ENCODE measurements at places on chromosomes 6 and 20.

- no peak for DNase-seq
Observed at GRCh38 chr6:157713451-157714152, 109.4 kb upstream of the SNX9 start.

DNA sequence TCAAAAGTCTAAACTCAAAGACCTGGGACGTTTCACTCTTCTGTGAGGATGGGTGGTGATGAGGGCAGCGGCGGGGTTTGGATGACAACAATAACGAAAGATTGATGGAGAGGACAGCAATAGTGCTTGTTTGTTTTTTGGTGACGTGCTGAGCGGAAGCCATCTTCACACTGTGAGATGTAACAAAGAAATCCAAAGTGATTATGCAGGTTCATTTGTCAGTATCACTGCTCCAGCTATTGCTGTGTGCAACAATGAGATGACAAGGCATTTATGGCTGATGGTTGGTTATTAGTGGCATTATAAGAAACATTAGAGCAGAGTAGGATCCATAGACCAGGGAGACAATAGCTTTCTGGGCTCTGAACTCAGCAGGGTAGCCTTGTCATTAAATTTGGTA is 306.7 kb downstream of the RNF144B start:
- DNase-seq, result no peak

GRCh38 chr6:168188369-168189199 is 109.6 kb upstream of the FRMD1 start:
- no peak for DNase-seq

DNA sequence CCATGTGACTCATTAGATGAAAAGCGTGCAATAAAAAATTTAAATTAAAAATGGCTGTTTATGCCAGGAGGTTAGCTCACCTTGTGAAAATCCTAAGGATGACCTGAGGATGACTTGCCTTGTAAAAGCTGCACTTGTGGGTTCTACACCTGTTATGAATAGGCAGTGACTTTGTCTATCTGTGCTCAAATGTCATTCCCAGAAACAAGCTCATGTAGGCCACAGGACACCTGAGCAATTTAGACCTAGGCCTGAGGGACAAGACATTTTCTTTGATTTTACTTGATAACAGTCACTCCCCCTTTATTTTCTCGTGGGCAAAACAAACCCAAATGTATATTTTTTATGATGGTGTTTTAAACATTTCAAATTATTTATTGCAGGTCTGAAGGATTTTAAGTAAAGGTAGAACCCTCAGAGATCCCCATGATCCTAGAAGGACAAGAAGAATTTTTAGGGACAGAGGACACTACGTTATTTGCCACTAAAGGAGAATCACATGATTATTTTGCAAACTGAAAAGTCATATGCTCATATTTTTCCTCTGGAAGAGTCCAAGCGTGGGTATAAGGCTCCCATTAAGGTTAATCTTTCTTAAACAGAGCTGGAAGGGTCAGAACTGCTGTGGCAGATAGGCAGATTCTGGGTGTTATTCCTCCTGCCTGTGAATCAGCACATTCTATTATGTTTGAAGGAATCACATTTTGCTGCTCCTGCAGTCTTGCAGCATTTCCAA is 277.5 kb upstream of the MAN1A1 start:
- DNase-seq, result no peak

DNA sequence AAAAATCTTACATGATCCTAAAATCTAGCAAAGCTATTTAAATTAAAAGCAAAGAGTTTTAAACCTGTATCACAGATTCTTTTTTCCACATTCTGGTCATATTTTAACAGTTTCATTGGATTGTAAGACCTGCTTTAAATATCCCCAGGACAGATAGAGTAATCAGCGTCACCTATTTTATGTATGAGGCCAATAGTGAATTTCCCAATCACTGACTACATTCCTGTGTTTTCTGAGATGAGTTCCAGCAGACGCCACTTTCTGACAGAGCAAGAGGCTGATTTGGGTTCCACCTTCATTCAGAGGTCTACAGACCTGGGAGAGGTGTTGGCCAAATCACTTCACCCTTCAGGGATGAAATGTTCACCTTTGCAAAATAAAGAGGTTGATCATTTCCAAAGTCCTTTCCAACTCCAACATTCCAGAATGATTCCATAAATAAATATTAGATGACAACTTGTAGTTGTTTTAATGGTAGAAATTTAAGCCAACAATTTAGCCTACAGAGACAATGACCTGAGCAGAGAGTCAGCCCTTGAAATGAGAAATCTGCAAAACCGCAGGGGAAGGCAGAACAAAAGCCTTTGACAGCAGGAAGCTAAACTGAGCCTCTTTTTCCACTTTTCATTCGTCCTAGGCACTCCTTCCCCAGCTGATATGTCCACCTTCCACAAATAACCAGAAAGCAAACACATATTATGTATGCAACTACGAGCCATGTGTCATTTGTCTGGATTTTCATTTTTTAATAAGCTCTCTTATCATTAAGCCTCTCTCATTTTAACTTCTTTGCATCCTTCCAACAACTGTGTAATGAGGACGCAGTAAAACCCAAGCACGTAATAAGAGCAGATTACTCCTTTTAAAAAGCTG is 105.2 kb downstream of the TFAP2A start:
- no peak for DNase-seq

DNA sequence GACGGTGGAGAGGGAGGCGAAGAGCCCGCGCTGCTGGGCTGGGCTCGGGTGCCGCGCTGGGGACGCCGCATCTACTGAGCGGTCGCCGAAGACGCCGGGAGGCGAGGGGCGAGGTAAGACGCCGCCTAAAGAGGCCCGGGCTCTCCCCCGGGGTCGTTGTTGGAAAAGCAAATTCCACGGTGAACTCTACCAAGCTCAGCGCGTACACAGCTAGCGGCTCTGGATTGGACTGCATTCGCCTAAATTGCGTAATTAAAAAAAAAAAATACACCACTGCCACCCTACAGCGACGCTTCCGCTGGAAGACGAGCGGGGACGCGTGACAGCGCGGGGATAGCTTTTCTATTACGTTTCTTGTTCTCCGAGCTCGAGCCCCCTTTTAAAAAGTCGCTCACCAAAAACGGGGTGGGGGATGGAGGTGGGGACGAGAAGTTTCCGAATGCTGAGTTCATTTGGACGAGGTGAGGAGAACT is 92.0 kb upstream of the PRDM1 start:
- DNase-seq, result peak; percentile 30

- no peak for DNase-seq
Observed at GRCh38 chr6:111824608-111825337, 48.5 kb downstream of the FYN start.

GRCh38 chr20:16940701-16941100 is 192.5 kb downstream of the OTOR start:
- DNase-seq, result no peak

GRCh38 chr20:18412221-18412901 is 54.5 kb downstream of the DZANK1 start:
- DNase-seq, result no peak

DNA sequence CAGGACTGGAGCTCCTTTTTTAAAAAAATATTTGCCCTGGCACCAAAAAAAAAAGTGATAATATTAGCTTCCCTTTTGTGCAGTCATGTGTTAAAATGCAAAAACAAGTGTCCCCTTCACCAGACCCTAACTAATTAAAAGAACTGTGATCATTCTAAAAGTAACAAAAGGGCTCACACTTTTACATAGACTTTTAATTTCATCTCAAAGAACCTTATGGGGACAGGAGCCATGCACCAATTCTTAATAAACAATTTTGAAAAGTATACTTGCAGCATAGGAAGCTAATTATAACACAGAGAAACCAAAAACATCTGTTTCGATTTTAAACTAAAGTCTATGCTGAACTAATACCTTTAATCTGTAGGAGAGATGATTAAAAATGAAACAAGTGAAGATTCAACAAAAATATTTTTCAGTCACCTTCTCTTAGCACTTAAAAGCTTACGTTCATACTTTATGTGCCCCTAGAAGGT is 17.3 kb downstream of the STX7 start:
- DNase-seq, result no peak

DNA sequence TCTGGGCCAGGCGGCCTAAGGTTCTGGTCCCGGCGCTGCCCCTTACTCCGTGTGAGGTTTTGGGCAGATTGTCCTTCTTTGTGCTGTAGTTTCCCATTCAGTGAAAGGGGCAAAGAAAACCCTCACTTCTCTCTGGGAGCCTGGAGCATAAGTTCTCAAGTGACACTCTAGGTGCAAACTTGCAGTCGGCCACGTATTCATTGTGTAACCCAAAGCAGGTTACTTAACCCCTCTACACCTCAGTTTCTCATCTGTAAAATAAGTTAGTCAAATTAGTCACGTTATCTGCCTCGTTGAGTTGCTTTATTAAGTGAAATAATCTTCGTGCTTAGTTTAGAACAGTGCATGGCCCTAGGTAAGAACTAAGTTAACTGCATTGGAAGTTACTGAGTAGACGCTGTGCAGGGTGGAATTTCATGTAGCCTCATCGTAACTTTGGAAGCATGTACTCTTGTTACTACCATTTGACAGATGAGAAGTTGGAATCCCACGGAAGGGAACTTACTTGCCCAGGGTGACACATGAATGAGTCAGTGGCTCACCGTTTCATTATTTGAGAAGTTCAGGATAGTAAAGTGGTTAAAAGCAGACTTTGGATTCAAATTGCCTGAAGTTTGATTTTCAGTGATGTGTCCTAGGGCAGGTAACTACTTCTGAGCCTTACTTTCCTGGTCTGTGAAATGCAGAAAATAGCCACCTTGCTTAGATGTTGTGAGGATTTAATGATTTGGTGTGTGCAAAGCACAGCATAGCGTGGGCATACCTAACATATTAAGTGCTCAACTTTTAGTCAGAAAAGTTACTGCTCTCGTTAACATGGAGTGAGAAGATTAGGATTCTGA is 556 bp upstream of the MROH8 start:
- DNase-seq, result no peak

GRCh38 chr6:52575502-52575892 is 1.4 kb downstream of the TRAM2 start:
- no peak for DNase-seq

DNA sequence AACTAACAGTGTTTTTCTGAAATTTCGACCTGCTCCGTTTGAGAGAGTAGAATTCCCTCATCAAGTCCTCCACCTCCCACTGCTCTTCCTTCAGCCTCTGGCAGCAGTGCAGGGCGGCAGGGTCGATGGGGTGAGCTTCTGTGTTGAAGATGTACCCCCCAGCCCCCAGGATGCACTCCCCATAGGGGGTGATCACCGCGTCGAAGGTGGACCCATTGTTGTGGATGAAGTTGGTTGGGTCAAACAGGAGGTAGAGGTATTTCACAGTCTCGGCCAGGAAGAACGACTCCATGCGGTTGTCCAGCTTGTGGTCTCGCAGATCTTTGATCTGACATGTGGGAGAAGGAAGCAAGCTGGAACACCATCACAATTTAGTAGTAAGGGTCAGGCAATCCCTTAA is 23.0 kb upstream of the TRPC4AP start:
- DNase-seq, result no peak

- no peak for DNase-seq
Observed at GRCh38 chr6:63997221-63997620, 361.6 kb downstream of the PHF3 start.

DNA sequence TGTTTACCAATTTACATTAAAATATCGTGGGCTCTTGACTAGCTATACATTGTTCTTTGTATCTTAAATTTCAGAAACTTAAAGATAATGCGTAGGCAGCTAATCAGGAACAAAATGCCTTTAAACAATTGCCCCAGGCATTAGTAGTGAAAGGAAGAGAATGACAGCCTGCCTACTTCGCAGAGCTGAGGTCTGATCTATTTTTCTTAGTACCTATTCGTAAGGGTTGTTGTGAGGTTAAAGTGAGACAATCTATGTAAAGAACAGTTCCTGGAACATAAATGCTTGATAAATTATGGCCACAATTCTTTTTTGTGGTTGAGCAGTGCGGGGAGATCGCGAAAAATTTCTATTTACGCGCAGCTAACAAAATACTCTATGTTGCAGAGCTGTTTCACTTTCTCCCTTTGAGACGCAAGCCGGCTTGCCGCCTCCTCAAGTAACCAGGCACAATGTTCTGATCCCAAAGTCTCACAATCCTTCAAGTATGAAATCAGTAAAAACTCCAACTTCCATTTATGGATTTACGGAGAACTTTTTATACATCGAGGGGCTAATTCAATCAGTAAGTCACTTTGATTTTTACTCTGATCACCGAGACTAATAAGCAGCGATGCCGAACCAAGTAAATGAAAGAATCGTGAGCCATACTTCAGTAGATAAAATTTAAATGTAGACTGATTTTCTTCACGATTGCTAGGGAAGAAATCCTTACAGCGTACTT is 878 bp upstream of the PNRC1 start:
- DNase-seq, result peak; percentile 44

- no peak for DNase-seq
Observed at GRCh38 chr6:37285861-37286311, 27.9 kb upstream of the TMEM217 start.

GRCh38 chr20:12966468-12967085 is 42.2 kb upstream of the SPTLC3 start:
- no peak for DNase-seq

DNA sequence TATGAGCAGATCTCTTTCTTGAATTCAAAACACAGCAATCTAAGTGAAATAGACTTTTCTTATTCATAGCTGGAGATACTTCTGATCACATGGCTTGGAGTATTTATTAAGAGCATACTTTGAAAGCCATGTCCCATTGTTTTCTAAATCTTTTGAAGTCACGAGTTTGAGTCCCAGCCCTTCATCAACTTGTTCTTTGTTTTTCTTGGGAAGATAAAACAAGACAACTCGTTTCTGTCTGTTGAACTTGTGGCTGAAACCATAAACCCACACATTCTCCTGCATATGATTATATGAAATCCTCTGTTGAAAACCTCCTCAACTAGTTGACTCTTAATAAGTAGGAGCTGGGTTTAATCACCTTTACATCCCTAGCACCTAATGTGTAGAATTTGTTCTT is 3.3 kb downstream of the RNF144B start:
- no peak for DNase-seq

DNA sequence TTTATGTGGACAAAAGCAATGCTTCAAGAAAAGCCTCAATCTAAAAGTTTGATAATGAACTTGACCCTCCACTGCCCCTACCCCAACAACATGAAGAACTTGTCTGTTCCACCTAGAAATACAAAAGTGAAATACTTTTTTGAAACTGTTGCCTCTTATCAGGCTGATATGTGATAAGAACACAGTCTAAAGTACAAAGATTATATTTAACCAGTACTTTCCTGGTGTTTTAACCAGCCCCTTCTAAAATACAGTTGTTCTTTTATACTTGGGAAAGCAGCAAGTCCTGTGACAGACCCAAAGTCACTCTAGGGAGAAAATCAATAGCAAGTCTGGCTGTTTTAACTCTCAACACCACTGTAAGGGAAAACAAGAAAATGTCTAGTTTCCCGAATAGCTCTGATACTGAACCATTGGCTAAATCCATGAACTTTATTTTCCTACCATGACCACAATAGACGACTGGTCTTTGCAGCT is 6.6 kb downstream of the OARD1 start:
- DNase-seq, result no peak

All from activated T-helper 1 cell treated with Interleukin-2 at 50 U/mL for 16 hours (primary cell).